ENCODE measurements at places on chromosomes 12 and 14.

DNA sequence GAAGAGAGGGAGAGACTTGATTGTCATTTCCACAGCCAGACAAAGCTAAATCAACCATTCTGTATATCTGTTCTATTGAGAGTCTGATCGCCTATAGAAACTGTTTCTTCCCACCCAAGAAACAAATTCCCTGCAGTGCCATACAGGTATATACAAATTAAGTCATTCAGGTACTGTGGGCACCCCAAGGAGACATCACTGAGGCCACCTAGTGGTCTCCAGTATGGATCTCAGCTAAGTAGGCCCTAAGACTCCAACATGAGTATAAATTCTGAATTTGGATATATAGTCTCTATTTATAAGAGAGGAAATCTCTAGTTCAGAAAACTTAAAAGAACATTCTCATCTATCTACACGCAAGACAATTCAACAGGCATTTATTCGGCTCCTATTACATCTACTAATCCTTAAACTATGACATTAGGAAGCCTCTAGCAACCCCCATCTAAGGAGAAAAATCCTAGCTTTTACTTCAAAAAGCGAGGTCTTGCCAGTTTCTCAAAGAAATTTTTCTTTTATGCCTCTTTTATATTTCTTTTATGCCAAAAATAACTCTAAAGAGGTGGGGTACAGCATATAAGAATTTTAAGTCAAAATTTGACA is 62.6 kb downstream of the DCAF5 start:
- no peak for DNase-seq

GRCh38 chr14:37545174-37545573 is 49.9 kb downstream of the FOXA1 start:
- DNase-seq: no peak

DNA sequence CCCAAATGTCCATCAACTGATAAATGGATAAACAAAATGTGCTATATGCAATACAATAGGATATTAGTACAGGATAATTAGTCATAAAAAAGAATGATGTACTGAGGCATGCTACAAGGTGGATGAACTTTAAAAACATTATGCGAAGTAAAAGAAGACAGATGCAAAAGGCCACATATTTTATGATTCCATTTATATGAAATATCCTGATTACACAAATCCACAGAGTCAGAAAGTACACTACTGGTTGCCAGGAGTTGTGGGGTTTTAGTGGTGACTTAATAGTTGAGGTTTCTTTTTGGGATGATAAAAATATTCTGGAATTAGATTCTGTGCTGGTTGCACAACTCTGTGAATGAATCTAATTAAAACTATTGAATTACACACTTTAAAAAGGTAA is 12.6 kb downstream of the TRIM9 start:
- DNase-seq: no peak

- DNase-seq: no peak
Observed at GRCh38 chr14:65312859-65313258, 99.7 kb upstream of the FUT8 start.

DNA sequence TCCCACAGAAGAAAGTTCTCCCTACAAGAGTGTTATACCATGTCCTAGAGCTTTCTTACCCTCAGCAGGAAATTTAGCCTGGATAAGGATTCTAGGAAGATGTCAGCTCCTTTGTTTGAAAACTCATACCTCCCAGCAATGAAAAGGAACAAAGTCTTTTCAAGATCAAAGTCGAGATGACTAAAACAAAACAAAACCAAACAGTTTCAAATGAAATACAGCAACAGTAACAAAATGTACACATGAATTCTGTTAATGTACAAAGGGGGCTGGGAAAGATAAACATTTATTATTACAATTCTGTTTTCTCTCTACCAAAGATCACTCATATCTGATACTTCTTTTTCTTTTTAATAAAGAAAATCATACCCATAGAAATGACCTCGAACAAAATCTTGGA is 36.8 kb downstream of the SPX start:
- DNase-seq: no peak

DNA sequence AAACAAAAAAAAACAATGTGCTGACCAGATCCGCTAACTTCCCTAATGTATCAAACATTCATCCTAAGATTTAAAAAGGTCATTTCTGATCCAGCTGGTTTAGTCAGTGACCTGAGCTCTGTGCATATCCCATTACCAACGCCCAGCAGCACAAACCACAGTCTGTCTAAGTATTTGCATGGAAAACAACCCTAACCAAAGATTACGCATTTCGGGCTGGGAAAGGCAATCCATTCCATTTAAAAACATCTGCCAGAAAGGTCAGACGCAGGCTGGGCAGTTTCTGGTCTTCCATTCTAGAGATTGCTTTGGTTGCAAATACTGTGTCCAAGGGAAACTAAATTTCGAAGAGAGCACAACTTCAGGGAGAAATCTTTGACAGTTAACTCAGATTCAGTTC is 234.9 kb downstream of the FLRT2 start:
- no peak for DNase-seq

- DNase-seq: no peak
Observed at GRCh38 chr14:58821421-58821820, 183.7 kb downstream of the DACT1 start.

DNA sequence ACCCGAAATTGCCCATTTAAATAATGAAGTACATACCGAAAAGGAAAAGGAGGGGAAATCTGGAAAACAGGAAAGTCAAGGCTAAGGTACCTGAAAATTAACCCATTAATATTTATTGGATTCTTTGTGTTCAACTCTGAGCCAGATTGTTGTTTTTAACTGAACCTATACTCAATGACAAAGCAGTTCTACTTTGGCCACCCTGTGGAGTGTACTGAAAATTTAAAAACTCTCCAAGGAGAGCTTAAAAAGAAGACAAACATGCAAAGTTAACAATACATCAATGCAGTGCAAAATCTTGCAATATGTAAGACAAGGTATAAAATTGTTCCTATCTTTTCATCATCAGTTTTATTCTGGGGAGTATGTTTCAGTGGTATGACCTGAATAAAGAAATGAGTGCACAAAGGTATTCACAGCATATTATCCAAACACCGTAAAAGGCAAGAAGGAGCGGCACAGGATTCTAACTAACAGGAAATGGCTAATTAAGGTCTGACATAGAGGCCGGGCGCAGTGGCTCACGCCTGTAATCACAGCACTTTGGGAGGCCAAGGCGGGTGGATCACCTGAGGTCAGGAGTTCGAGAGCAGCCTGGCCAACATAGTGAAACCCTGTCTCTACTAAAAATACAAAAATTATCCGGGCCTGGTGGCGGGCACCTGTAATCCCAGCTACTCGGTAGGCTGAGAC is 1.7 kb downstream of the USP44 start:
- DNase-seq: no peak

- DNase-seq: no peak
Observed at GRCh38 chr12:93922583-93923006, 225.8 kb upstream of the PLXNC1 start.

DNA sequence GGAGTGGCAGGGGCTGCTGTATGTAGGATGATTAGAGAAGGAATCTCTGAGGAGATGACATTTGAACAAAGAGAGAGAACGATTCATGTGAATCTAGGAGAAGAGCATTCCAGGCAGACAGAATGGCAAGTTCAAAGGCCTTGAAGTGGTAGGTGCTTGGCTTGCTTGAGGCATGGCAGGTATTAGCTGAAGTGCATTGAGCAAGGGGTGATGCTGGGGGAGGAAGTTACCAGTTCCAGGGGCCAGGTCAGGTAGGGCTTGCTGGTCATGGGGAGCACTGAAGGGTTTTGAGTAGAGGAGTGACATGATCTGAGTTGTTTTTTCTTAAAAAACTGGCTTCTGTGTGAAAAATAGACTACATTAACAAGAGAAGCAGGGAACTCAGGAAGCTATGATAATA is 71.8 kb downstream of the SPATS2 start:
- DNase-seq: no peak
